ENCODE measurements at places on chromosomes 3 and 15. TPM values are rescaled to one million over a fixed set of nuclear protein-coding genes. Genes with fewer than 3 reads are reported as not detected.

DNA sequence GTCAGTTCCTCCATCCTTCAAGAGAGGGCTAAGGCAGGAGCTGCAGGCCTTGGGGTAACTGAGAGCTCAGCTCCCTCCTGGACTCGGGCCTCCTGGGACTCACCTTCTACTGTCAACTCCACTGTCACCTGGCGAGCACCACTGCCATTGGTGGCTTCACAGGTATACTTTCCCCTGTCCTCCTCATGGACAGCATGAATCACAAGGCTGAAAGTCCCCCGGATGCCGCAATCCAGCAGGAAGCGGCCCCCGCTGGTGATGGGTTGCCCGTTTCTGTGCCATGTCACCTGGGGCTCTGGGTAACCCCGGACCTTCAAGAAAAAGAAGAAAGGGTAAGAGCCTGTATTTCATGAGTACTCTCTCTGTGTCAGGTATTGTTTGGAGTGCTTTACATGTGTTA, 131.9 kb downstream of the MYLK start:
- no peak for DNase-seq

DNA sequence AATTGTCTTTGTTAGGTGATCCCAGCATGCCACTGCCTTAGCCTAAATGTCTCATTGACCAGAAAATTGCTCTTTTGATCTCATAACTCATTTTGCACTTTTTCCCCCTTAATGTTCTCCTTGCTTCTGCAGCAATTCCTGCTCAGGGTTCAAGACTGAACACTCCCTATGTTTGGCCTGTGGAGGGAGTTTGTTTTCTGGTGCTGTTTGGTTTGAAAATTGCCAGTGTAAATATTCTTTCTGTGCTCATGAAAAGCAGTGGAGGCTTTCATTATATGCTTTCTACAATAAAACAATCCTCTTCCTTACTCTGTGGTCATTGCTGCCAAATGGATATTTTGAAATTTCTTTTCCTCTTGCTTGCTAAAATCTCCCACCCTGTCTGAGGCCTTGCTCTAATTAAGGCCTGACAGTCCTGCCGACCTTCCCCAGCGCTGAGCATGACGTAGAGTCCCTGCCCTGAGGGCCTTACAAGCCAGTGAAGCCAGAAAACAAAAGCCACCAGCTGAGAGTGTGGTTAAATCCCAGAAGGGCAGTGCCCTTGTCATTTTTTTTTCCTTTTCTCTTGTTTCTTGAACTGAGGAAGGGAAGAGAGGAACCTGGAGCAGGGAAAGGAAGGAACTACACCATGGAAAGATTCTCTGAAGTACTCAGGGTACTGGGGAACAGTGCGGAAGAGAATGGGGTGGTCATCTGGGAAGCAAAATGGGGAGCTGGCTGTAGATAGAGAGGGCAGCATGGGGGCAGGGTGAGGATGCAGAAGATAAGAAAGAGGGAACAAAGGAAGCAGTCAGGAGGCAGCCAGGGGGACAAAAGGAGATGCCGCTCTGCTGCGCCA, 24.8 kb downstream of the ZBTB38 start:
- DNase-seq = no peak

GRCh38 chr3:131250466-131250865, 131.1 kb upstream of the NUDT16 start:
- no peak for DNase-seq

- DNase-seq = no peak
Observed at GRCh38 chr3:38210141-38210757, 44.9 kb downstream of the OXSR1 start.

GRCh38 chr15:31163769-31164572, 62.4 kb upstream of the TRPM1 start:
- no peak for DNase-seq

- DNase-seq = no peak
Observed at GRCh38 chr3:170909129-170909903, 879 bp upstream of the EIF5A2 start.

DNA sequence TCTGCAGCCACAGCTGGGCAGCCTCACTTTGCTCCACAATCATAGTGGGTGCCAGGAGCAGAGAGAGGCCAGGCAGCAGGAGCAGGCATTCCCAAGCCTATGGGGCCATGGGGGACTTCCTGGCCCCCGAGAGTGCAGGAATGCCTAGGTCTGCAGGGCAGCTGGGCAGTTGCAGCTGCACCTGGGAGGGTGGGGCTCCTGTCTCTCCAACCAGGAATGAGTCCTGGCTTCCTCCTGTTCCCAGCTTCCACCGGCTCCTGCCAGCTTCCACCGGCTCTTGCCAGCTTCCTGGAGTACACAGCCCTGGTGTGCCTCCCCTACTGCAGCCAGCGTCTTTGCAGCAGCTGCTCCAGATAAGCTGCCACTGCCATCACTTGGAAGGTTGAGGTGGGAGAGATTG, 86.3 kb upstream of the CDV3 start:
- DNase-seq = no peak

GRCh38 chr15:101328001-101328400, 33.0 kb upstream of the SNRPA1 start:
- no peak for DNase-seq

- no peak for DNase-seq
Observed at GRCh38 chr15:91065505-91065904, 34.6 kb upstream of the SV2B start.

DNA sequence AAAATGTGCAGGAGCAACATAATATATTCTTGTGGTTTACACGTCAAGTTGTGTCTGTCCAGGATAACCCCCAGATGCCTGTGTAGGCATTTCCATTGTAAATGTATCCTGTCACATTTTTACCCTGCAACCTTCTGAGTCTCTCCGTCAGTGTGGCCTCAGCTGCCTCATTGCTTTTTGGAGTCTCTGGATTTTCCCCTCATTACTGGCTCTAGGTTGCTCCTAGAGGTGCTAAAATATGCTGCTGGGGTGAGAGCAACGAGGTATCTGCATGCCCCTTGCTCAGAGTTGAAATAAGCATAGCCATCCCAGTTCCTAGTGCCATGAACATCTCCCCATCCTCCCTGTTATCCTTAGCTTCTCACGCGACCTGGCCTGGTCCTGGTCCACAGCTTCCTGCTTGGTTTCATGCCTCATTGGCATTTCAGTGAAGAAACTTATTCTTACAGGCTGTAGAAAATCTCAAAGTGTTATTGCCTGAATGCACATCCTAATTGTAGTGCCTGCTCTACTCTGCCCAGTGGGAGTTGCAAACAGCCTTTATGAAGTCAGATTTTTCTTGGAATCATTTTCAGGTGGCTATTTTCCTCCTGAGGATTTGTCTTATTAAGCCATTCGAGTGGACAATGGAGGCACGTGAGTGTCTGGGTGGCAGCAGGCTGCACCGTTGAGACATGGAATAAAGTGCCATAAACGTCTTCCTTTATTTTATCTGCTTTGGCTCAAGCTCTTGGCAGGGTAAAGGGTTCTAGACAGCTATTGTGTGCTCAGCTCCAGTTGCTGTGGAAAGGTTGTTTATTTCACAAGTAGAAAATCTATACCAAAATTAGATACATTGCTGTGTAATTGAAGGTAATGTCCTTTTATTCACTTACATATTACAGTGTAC, 33.2 kb downstream of the OXNAD1 start:
- DNase-seq = no peak

GRCh38 chr15:89077750-89078149, 10.5 kb upstream of the ABHD2 start:
- no peak for DNase-seq

GRCh38 chr3:121997372-121997771, 24.7 kb downstream of the ILDR1 start:
- DNase-seq = no peak

DNA sequence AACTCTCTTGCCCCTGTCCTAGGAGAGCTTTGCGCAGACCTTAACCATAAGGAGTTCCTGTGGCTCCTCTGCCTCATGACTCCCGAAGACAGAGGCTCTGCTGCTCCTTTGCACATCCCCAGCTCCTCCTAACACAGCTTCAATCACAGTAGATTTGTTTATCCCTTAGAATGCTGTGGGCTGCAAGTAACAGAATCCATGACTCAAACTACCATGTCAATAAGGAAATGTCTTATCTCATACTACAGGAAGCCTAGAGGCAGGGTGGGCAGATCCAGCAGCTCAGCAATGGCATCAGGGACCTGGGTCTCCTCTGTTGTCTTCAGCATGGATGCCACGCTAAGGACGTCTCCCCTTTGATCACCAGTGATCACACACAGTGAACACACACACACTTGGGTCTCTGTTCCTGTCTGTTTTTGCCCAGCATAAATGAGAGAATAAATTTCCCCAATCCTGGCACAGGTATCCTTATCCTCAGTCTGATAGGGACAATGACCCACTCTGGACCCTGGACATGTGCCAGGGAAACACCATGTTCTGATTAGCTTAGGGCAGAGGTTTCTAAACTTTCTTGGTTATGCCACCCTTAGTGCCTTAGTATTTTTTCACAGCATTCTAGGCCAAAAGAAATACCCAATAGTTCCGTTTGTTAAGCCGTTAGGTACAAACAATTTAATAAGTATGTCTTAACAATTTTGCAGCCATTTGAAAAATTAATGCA, 46.1 kb upstream of the MRPS22 start:
- DNase-seq = no peak

- no peak for DNase-seq
Observed at GRCh38 chr3:61820306-61820992, 259.1 kb downstream of the PTPRG start.

- DNase-seq = no peak
Observed at GRCh38 chr3:178060407-178060806, 475.8 kb upstream of the KCNMB2 start.

DNA sequence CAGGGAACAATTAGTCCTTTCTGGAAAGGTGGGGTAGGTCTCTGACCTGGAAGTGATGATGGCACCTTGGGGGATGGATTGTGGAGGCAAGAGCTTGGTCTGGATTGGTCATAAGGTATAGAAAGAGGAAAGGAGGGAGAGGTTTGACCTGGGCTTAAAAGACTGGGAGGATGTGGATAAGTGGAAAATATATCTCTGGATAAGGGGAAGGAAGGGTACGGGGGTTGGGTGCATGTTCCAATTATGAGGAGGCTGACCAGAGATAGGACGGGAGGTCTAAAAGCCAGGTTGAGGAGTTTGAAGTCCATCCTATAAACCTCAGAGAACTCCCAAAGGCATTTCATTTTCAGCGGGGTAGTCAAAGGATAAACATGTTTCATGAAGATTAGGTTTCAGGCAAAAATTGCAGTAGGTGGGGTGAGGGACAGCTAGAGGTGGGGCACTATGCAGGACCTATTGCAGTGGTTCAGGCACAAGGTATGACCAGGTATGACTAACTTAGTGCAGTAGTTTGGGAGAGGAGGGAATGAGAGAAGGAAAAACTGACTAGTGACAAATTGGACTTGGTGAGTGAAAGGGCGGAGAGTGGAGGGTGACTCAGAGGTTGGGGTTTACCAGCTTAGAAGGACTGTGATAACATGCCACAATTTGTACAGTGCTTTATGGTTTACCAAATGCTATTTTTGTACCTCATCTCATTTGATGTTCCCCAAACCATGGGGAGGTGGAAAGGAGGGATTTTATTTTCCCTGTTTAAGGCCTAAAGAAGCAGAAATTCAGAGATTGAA, 10.7 kb downstream of the PDE8A start:
- DNase-seq = peak; percentile 74

DNA sequence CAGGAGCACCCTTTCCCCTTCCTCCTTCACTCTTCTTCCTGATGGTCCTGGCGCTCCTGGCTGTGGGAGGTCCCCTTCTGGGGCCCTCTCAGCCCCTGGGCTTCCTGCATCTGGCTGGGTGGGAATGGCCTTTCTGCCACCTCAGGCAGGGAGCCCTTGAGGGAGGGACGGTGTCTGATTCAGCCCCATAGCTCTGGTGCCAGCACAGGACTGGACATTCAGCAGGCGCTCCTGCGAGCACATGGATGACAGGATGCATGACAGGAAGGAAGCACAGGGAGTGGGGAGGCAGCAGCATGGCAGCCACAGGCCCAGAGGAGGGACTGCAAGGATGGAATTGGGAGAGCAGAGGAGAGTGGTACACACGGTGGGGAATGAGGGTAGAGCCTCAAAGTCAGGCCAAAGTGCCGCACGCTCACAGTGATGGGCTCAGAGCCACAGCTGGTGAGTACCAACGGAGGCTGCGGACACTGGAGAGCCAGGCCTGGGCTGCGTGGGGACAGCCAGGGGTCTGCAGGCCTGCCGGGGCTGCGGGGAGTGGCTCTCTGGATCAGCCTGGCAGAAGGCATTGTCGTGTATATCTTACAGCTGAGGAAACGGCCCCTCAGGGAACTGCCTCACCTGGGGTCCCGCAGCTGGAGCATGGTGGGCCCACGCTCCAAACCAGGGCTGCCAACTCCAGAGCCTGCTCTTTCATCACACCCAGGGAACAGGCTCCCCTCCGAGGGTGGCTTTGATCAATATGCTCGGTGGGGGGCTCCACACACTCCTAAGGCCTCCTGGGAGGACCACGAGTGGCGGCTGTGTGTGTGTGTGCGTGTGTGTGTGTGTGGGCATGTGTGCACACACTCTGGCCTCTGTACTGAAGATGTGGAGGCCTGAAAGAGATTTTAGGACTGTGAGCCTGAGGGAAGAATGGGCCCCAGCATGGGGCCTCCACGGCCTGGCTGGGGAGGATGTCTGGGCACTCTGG, 51.4 kb upstream of the CTSH start:
- no peak for DNase-seq

GRCh38 chr3:19898721-19899120, 35.3 kb downstream of the EFHB start:
- DNase-seq = no peak

DNA sequence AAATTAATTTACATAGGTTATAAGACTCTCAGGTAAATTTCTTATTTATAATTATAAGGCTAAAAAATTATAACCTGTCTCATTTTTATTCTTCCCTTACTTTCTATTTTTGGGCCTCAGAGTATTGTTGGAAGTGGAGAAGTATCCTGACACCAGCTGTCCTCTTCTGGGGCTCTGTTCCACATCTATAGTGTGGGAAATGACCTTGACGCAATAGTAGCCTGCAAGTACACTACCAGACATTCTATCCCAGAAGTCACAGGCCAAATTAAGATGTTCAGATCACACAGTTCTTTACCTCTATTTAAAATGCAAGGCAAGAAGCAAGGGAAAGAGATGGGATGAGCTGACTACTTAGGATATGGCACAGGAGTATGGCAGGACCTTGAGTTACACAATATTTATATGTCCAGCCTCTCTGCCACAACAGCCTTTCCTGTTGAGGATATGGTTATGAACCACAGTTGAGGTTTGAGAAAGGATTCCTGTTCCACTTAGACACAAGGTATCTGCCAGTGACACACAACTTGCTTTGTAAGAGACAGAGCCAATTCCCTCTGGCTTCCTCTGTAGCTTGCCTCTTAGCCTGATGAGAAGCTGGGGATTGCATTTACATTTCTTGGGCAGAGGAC, 158.0 kb upstream of the IL12A start:
- no peak for DNase-seq

- DNase-seq = no peak
Observed at GRCh38 chr15:45121706-45122417, 7.7 kb downstream of the DUOXA2 start.

- DNase-seq = no peak
Observed at GRCh38 chr3:35500641-35501350, 138.5 kb upstream of the ARPP21 start.

The DLEC1 gene
- total RNA-seq = 1.1 TPM

The MGLL gene
- total RNA-seq = 0.31 TPM

The UROC1 gene
- total RNA-seq = not detected

The SPATA12 gene
- not detected for total RNA-seq

The GOLGA8Q gene
- total RNA-seq = not detected

The ZNF385D gene
- not detected for total RNA-seq

The TLR9 gene
- total RNA-seq = 0.90 TPM

The KLHL40 gene
- not detected for total RNA-seq

The GPR27 gene
- 1.2 TPM for total RNA-seq

The EPHB3 gene
- not detected for total RNA-seq

The PTPN23 gene
- 27.9 TPM for total RNA-seq
